ENCODE measurements at places on chromosomes 5 and 9.

- DNase-seq: no peak
Observed at GRCh38 chr5:144237851-144238250, 67.2 kb downstream of the KCTD16 start.

- peak; percentile 48 for DNase-seq
Observed at GRCh38 chr9:35579130-35579529, 25.9 kb upstream of the TESK1 start.

GRCh38 chr5:68432682-68433081 is 217.1 kb downstream of the PIK3R1 start:
- peak; percentile 30 for DNase-seq

- DNase-seq: no peak
Observed at GRCh38 chr9:37430841-37431597, 8.5 kb downstream of the GRHPR start.

GRCh38 chr5:17258431-17258830 is 41.0 kb downstream of the BASP1 start:
- DNase-seq: no peak

- DNase-seq: no peak
Observed at GRCh38 chr5:137148655-137149054, 350.5 kb downstream of the SPOCK1 start.

DNA sequence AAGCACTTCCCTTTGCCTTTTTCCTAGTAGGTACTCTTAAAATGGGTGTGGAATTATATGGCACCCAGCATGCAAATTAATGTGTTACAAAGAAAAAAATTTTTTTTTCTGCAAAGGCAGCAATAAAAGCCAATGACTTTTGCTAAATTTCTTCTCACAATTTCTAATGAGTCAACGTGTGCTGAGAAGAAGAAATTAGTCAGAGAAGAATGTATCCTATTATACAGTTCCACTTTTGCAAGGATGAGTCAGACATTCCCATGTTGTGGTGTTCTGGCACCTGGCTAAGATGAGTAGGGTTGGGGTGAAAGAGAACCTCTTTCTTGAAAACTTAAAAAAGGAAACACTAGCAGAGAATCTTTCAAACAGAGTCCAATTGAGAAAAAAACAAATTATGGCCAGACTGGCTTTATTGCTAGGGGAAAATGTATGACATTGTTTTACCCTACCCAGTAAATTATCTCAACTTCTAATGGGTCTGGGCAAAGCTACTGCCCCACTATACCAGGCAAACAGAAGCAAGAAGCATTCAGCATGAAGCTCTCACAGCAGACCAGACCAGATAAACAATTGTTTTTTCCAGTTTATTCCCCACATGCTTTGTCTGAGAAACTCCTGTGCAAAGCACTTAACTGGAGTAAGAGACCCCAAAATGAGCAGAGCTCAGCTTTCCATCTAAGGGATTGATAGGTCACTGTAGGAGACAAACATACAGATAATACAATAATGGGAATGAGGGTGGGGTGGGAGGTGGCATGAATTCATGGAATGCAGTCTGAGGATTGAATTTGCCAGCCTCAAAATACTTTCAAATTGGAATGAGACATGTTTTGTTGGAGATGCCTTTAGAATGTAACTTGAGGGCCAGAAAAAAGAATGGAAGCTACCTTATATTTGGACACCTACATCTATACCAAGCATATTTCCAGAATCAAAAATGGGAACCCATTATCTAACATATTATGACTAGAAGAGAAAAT is 220.8 kb upstream of the RFX3 start:
- peak; percentile 32 for DNase-seq

DNA sequence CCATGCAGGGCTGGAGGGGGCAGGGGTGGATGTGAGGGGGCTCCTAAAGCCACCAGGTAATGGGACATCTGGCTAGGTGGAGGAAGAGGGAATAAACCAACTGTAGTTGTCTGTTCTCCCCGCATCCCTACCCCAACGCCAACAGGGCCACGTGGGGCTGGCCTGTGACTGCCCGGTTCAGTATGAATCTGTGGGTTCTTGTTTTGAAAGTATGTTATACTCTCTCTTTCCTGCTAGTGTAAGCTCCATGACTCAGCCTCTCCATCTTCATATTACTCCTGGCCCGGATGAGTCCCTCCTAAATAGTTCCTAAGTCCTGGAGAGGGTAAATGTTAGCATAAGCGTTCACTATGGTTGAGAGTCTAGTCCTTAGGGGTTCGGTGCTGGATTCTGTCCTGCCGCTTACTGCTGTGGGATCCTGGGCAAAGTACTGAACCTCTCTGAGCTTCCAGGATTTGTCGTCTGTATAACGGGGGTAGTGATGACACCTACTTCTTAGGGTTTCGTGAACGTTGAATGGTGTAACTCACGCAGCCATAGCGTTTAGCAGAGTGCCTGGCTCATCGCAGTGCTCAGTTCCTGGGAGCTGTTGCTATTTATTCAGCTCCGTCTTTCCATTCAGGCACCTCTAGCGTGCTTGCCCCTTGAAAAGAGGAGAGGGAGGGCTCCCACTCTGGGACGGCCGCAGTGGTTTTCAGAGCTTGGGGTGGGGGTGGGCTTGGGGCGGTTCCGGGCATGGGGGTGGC is 28.8 kb downstream of the LHX2 start:
- no peak for DNase-seq

GRCh38 chr5:98698359-98698758 is 75.1 kb upstream of the RGMB start:
- DNase-seq: no peak

GRCh38 chr5:51271261-51271660 is 112.0 kb upstream of the ISL1 start:
- no peak for DNase-seq

DNA sequence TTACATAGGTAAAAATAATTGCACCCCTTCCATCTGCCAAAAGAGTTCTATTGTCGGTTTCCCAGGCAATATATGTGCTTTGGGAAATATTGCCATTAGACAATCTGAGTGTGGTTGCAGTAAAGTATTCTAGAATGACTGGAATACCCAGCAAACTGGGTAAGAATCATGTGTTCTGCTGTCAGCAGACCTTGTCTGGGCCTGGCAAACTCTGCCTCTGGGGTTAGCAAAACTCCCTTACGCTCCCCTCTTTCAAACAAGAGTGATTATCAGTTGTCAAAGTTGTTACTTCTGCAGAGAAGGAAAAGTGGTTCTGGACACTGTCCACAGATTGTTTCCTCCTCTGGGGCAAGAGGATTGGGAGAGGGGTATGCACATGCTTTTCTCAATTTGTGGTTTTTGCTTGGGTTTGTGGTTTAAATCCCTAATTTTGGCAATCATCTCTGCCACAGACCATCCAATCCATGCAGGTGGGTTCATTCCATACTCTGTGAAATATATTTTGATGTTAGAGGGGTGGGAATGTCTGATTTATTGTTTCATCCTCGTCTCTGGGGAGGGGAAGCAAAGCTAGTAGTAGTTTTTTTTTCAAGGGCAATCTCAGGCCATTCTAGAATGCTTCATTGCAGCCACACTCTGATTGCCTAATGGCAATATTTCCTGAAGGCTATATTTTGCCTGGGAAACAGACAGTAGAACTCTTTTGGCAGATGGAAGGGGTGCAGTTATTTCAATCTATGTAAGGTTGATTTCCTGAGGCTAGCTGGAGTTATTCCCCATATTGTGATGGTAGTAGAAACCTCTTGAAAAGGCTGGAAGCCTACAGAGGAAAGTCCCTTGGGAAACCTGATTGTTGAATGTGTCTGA is 24.0 kb upstream of the TNFSF15 start:
- DNase-seq: no peak

GRCh38 chr5:138386290-138386689 is 33.8 kb downstream of the KDM3B start:
- DNase-seq: no peak

- no peak for DNase-seq
Observed at GRCh38 chr5:154944716-154945115, 3.8 kb downstream of the MRPL22 start.

- DNase-seq: no peak
Observed at GRCh38 chr5:89711526-89711925, 698.0 kb downstream of the CETN3 start.

DNA sequence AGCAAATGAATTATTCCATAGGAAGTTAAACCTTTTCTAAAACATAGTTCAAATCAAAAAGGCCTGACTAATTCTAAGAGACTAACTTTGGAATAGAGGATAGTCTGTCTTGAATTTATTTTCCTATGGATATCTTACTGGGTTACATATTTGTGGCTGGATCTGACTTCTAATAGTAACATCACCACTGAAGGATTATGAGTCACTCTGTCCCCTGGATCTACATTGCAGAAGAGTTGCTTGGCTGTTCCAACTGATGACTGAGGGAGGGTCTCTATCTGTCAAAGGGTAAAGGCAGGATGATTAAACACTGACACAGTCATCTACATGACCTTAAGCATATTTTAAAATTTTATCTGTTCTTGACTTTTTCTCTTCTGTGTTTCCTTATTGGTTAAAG is 119.6 kb upstream of the FST start:
- no peak for DNase-seq

All from activated CD4-positive, alpha-beta T cell treated with anti-CD3 and anti-CD28 coated beads, Interleukin-2, amount 50 U/mL, for 48 hours (primary cell).